NCI-H1436 treated with DMSO at 0.1 percent for 48 hours (cell line): ENCODE measurements at places on chromosomes 7 and 10.

GRCh38 chr10:101061624-101062231, at the start of gene KAZALD1:
TSS of gene KAZALD1 (plus strand) at chr10:101061989. CDS start at chr10:101062593, 604 bp downstream.
- no peak for DNase-seq

DNA sequence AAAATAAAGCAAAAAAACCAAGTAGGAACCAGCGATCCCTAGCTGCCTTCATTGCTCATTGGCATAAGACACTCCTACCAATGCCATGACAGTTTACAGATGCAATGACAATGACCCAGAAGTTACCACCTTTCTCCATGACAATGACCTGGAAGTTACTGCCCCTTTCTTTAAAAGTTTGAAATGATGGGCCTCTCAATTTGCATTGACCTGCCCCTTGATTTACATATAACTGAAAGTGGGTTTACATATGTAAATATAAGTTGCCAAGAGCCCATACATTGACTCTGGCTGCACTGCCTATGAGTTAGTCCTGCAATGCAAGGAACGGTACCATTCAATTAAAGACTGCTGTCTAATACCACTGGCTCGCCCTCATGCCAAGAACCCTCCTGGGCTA, 240.7 kb upstream of the LRRN3 start:
- DNase-seq, result no peak

- DNase-seq, result no peak
Observed at GRCh38 chr10:79379512-79380124, 32.3 kb downstream of the PPIF start.

DNA sequence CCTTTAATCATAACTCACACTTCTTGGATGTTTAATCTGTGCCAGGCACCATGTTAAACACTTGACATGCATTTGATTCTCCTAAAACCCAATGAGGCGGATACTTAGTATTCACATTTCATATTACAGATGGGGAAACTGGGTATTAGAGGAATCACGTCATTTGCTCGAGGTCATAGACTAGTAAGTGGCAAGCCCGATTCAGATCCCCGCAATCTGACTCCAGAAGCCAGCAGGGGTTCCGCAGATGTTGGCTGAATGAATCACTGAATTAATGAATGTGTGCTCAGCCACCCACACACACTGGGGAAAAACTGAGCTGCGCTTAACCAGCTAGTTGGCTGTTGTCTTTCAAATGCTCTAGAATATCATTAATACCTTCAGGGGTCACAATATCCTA, 22.5 kb upstream of the ENO4 start:
- no peak for DNase-seq

GRCh38 chr7:97770850-97771249, 39.0 kb downstream of the TAC1 start:
- DNase-seq, result no peak

- DNase-seq, result no peak
Observed at GRCh38 chr7:4073750-4074149, 608.3 kb upstream of the FOXK1 start.

GRCh38 chr7:73712773-73713172, 6.7 kb downstream of the STX1A start:
- DNase-seq, result no peak

- DNase-seq, result no peak
Observed at GRCh38 chr10:27701938-27702537, 43.6 kb downstream of the MKX start.

- no peak for DNase-seq
Observed at GRCh38 chr7:92964141-92964540, 127.8 kb upstream of the CDK6 start.

DNA sequence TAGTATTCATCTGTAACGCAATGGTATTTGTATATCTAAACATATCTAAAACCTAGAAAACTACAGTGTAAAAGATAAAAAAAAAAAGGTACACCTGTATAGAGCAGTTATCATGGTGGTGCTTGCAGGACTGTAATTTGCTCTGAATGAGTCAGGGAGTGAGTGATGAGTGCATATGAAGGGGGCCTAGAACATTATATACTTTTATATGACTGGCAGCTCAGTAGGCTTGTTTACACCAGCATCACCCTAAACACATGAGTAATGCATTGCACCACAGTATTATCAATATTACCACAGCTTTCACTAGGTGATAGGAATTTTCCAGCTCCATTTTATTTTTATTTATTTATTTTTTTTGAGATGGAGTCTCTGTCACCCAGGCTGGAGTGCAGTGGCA, 40.8 kb downstream of the TRIM24 start:
- no peak for DNase-seq

DNA sequence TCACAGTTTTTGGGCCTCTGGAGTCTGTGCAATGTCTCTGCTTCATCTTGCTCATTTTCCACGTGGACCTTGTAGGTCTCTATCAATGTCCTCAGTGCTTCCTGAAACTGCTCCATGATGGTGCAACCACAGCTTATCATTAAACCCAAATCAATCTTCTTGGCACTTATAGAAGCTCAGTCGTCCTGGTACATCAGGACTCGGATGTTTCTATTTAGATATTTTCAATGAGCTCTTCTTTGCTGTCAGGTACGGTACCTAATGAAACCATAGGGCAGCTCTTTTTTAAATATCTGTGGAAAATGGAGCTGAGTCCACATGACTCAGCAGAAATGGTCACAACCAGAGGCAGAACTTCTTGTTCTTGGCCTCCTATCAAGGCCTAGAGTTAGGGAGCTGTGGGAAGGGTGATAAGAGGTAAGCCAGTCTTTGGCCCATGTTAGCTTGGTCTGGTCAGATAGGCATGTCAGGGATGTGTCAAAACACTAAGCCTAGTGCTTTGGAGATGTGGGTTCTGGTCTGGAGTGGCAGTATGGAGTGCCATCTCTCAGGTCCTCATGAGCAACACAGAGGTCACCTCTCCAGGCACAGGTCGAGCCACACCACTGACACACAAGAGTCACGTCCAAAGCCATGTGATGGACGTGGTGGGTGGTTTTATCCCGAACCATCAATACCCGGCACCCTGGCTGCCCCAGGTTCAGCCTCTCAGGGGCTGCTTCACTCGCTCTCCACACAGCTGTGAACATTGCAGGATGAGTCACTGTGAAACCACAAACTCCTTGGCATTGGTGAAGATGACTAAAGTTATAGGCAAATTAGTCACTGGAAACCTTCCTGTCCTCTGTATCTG, 87.0 kb downstream of the TBXAS1 start:
- DNase-seq, result no peak

DNA sequence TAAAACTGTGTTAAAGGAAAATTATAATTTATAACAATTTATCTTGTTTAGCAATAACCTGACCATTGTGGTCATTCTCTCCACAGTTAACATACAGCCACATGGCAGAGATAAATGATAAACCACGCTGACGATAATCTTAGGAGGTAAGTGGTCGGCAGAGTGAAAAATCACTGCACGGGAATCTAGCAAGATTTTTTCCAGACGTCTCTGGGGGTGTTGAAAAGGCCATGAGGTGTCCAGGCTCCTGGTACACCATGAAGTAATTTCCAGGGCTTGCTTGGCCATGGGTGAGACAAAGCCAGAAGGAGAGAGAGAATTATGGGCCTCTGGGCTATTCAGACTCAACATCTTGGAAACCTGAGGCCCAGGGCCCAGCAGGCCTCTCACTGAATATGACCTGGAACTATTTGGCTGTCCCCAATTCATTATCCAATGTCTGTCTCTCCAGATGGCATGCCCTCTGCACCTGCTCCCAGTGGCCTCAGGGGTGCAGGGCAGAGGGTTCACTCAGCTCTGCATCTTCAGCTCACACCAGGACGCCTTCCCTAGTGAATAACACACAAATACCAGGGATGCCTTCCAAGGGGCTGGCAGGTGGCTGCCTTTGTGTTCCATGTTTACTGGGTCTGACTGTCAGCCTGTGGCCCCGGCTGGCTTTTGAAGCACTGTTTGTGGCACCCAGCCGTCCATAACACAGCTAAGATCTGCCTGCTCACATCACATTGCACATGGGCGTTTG, 590.4 kb upstream of the PFKP start:
- DNase-seq, result no peak

DNA sequence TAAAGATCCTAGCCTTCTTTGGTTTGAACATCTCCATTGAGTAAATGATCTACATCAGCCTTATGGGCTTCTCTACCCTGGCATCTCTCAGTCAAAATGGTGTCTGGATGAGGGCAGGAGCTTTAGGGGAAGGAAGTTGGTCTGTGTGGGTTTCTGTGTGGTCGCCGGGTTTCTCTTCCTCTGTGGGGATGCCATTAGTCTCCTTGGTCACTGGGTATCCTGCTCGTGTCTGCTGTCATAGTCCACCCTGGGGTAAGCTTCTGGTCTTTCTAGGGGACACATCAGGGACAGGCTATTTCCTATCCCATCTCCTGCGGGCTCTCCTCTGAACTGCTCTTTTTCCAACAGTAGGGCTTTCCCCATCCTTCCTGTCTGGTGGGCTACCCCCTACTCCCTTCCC, 150.3 kb upstream of the NPY start:
- DNase-seq, result no peak

- DNase-seq, result no peak
Observed at GRCh38 chr10:70694418-70695141, 22.3 kb downstream of the ADAMTS14 start.
